Umbilical cord (tissue), 2 donors: ENCODE measurements at places on chromosomes 13 and 19. TPM values are rescaled to one million over a fixed set of nuclear protein-coding genes. Genes with fewer than 3 reads are reported as not detected.
A peak's percentile ranks its signal among the peaks of the same experiment; 100 is the strongest.

Gene GPC5
- 1.4 TPM for total RNA-seq

Gene SULT2A1
- not detected for total RNA-seq

Gene ZNF491
- total RNA-seq = 3.1 TPM

Gene MISP
- total RNA-seq = 5.8 TPM

Gene SMARCA4
- 38.3 TPM for total RNA-seq

Gene RUVBL2
- total RNA-seq = 47.2 TPM

Gene SLITRK1
- total RNA-seq = 0.72 TPM

Gene CD209
- 17.8 TPM for total RNA-seq

Gene FRY
- 29.6 TPM for total RNA-seq

Gene ICAM4
- 4.1 TPM for total RNA-seq

Gene VAV1
- total RNA-seq = 8.2 TPM

- no peak for DNase-seq
Observed at GRCh38 chr13:35917942-35918645, 213.1 kb downstream of the DCLK1 start.

DNA sequence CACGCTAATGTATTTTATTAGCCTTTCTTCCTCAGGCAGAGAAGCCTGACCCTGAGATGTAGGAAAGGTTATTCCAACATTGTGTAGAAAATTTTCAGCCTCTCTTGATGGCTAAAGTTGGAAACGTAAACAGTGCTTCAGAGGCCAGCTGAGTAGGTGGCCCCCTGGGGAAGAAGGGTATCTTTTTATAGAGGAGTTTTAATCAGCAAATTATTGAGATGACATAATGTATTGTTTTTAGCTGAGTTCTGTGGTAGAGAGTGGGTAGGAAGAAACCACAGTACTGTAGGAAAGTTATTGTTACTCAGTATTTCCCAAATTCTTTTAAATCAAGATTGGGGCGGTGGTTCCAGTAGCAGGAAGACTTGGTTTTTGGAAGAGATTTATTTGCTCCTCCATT is 268.8 kb downstream of the DLEU7 start:
- no peak for DNase-seq

DNA sequence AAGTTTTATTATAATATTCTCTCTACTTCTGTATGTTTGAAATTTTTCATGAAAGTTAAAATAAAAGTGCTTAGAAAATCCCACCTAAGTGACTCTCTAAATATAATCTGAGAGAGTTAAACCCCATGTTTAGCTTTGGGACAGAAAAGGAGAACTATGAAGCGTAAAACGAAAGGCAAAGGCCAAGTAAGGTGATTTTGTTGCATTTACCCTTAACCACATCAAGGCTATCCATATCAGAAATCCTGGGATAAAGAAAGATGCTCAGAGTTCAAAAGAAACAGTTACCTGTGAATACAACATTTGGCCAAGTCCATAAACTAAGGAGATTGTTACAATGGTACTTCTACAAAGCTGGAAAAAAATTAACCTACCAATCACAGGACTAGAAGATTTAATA is 31.3 kb downstream of the UBL3 start:
- no peak for DNase-seq

GRCh38 chr13:84962141-84962750 is 837.0 kb downstream of the SLITRK6 start:
- no peak for DNase-seq

DNA sequence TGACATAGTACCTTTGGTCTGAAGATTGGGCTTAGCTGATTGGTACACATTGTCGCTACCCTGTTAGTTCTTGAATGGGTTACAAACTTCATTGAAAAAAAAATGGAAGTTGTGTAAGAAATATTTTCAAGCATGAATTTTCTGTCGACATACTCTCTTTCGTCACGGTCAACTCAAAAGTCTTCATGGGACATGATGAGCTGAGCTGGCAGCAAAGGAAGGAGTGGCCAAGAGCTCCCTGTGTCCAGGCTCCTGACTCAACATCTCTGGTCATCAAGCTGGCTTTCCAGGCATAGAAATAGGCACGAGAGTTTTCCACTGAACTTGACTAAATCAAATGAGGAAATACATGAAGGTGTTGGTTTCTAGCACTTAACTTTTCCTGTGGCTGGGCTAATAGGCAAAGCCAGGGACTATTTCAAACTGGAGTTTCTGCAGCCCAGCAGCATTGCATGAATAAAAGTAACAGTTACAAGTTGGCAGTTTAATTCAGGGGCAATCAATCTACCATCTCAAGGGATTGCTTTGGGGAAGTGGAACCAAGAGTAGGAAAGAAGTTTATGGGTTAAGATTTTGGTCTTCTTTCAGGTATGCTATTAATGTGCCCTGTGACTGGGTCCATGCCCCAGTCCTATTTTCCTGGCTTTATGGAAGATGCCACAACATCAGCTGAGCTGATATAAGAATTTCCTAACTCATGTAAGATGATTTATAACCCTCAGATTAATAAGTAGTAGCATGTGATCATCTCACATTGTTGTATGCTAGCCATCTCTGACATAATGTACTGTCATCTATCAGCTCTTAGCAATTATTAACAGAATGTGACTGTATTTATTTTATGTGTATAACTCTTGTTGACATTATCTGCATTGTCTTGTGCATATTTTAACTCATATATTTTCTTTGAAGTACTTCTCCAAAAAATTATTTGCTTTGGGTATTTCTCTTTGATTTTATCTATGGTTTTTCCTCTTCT is 385.8 kb downstream of the DLEU7 start:
- no peak for DNase-seq

GRCh38 chr19:41928754-41929535 is 696 bp upstream of the ERFL start:
- no peak for DNase-seq

DNA sequence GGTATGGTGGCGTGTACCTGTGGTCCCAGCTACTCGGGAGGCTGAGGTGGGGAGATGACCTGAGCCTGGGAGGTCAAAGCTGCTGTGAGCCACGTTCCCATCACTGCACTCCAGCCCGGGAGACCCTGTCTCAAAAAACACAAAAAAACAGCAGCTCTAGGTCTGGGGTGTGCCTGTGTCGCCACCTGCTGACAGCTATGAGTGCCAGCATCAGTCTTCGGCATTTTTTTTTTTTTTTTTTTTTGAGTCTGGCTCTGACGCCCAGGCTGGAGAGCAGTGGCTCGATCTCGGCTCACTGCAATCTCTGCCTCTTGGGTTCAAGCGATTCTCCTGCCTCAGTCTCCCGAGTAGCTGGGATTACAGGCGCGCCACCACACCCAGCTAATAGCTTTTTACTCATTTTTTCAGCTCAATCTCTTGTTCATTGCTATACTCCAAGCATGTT is 10.1 kb downstream of the AP2S1 start:
- peak; percentile 83 for DNase-seq

DNA sequence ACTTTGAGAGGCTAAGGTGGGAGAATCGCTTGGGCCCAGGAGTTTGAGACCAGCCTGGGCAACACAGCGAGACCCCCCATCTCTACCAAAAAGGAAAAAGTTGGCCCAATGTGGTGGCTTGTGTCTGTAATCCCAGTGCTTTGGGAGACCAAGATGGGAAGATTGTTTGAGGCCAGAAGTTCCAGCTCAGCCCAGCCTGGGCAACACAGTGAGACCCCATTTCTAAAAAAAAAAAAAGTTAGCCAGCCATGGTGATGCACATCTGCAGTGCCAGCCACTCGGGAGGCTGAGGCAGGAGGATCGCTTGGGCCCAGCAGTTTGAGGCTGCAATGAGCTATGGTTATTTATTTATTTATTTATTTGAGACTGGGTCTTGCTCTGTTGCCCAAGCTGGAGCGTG is 41.3 kb downstream of the CYP4F22 start:
- no peak for DNase-seq

- no peak for DNase-seq
Observed at GRCh38 chr13:22061371-22061805, 390.5 kb downstream of the FGF9 start.

GRCh38 chr19:38921420-38922274 is 8.9 kb downstream of the SARS2 start:
- no peak for DNase-seq

DNA sequence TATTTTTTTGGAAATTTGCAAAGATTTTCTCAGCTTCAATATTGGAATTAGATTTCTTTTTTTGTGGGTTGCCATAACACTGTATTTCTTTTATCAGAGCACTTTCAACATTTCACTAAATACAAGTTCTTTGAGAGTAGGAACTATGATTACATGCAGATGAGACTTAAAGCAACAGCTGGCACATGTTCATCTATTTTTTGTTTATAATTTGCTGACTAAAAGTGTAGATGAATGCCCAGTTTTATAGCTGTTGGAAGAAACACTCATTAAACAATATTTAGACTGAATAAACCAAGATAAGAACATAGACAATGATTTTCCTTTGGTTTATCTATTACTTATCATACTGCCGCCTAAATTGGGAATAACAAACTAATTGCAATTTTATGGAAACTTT is 803.0 kb upstream of the KLHL1 start:
- no peak for DNase-seq

GRCh38 chr13:43140985-43141384 is 117.6 kb downstream of the DNAJC15 start:
- no peak for DNase-seq

GRCh38 chr13:83057119-83057518 is 825.2 kb downstream of the SLITRK1 start:
- DNase-seq = no peak

DNA sequence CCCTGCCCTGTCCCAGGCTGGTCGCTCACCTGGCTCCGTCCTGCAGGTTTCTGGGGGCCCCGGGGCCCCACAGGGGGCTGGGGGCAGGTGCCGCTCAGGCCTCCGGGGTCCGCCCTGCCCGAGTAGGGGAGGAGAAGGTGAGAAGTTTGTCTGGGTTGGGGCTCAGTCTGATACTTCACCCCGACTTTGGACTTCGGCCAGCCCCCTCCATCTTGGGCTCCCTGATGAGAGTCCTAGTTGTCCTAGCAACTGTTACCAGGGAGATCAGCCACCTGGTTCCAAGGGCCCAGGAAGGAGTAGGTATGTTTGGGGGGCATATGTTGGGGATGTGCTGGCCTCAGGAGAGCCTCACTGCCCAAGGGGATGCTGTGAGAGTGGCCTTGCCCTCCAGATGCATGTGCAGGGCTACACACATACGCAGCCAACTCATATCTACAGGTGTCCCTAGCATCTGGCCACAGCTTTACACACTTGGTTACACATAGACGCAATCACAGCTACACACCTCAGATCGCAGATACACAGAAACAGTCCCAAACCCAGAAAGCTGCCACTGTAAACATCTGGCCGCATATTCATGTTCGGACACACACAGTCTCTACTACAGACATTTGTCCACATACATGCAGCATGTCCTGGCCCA is 3.4 kb downstream of the NUMBL start:
- DNase-seq = no peak
